ENCODE measurements at places on chromosomes 12 and 14. TPM values are rescaled to one million over a fixed set of nuclear protein-coding genes. Genes with fewer than 3 reads are reported as not detected.

RTL1 gene
- not detected for total RNA-seq

LLPH gene
- 14.9 TPM for total RNA-seq

CFAP73 gene
- not detected for total RNA-seq

NR4A1 gene
- 1.1 TPM for total RNA-seq

KRT85 gene
- under 0.01 TPM for total RNA-seq

PA2G4 gene
- 240 TPM for total RNA-seq

YLPM1 gene
- 28.7 TPM for total RNA-seq

DEGS2 gene
- 1.1 TPM for total RNA-seq

DEPDC4 gene
- 0.20 TPM for total RNA-seq

HOXC6 gene
- not detected for total RNA-seq

ESPL1 gene
- 14.6 TPM for total RNA-seq

IGF1 gene
- total RNA-seq, result 0.20 TPM

VWF gene
- 535 TPM for total RNA-seq

RNFT2 gene
- 2.6 TPM for total RNA-seq

ACOT6 gene
- total RNA-seq, result not detected

KIF26A gene
- 13.4 TPM for total RNA-seq

TWF1 gene
- 134 TPM for total RNA-seq

MMP19 gene
- 0.42 TPM for total RNA-seq

MDGA2 gene
- 0.18 TPM for total RNA-seq

PTPRB gene
- 98.7 TPM for total RNA-seq

KLRD1 gene
- total RNA-seq, result 0.20 TPM

MYF5 gene
- not detected for total RNA-seq

PLBD1 gene
- total RNA-seq, result 0.40 TPM

NGB gene
- total RNA-seq, result not detected

PLXNC1 gene
- total RNA-seq, result 0.53 TPM

GALNT6 gene
- 75.0 TPM for total RNA-seq

GPHB5 gene
- not detected for total RNA-seq

LMNTD1 gene
- not detected for total RNA-seq

C1RL gene
- 19.7 TPM for total RNA-seq

CCDC63 gene
- not detected for total RNA-seq

C12orf50 gene
- not detected for total RNA-seq

PMCH gene
- 0.66 TPM for total RNA-seq

INHBC gene
- total RNA-seq, result not detected

GCN1 gene
- total RNA-seq, result 108 TPM

KRT82 gene
- total RNA-seq, result not detected

Data from pulmonary artery endothelial cell (primary cell).